ENCODE measurements at places on chromosomes 3 and 15. TPM values are rescaled to one million over a fixed set of nuclear protein-coding genes. Genes with fewer than 3 reads are reported as not detected.

The PPCDC gene
- 20.8 TPM for total RNA-seq

- peak; percentile 55 for DNase-seq
Measured at GRCh38 chr3:192892981-192893700, 24.5 kb downstream of the MB21D2 start.

- no peak for DNase-seq
Measured at GRCh38 chr3:106629215-106629832, 747.9 kb upstream of the CCDC54 start.

DNA sequence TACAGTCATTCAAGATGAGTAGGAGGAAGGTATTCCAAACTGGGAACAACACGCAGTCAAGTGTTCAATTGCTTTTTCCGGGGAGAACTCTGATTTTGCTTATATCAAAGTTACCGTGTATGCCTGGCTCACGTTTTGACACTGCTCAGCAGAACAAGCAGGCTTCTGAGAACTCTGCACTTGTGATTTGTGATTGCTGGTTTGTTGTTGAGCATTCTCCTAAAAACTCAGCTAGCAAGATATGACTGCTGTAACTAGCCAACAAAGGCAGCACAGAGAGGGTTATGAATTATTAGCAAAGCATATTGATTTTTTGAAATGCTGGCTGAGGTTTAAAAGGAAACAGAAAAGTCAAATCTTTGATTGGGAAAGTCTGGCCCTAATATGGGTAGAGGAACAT, 151.7 kb downstream of the ZPLD1 start:
- DNase-seq: no peak

The UBXN7 gene
- 32.4 TPM for total RNA-seq

The SLC27A2 gene
- 41.3 TPM for total RNA-seq

The SLCO3A1 gene
- total RNA-seq: 1.5 TPM

- peak; percentile 48 for DNase-seq
Measured at GRCh38 chr15:75902129-75902557, 1.5 kb upstream of the FBXO22 start.

The OXTR gene
- total RNA-seq: 1.6 TPM

The FGF7 gene
- 13.0 TPM for total RNA-seq

GRCh38 chr3:33521736-33522135, 81.5 kb upstream of the UBP1 start:
- no peak for DNase-seq

GRCh38 chr3:159522276-159522675, 466.4 kb upstream of the IL12A start:
- no peak for DNase-seq

The NLGN1 gene
- total RNA-seq: 8.5 TPM

The C3orf52 gene
- 14.6 TPM for total RNA-seq

The FAM107A gene
- total RNA-seq: 0.93 TPM

- peak; percentile 67 for DNase-seq
Measured at GRCh38 chr15:68819495-68820294, 1.0 kb downstream of the ANP32A start.

The STRA6 gene
- 13.6 TPM for total RNA-seq

DNA sequence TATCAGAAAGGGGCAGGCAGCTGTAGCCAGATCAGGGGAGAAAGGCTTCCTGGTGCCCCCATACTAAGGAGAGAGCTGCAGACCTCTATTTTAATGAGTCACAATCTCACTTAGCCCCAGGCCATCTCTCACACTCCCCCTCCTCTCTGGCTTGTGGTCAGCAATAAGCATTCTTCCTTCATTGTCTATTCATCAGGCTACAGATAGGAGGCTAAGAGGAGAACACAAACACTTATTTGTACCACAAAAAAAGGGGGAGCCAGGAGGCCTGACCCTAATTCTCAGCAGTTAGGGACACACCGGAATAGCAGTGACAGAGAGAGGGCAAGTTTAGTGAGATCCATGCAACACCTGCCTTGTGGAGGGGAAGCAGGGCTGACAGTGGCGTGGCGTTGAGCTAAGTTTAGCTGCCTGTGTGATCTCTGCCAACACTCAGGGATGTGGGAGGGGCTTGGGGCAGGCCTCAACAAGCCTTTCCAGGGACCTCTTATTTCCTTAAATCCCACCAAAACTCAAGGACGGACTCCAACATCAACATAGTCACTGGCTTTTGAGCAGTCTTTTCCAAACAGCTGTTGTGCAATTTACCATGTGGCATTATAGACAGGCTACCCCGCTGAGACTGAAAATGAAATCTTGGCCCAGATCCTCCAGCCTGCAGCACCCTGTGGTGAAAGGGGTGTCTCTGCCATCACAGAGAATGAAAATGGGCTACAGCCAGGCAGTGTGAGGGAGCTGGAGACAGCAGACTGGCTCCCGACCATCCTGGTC, 191.9 kb upstream of the TSC22D2 start:
- peak; percentile 35 for DNase-seq

The RGMA gene
- 2.0 TPM for total RNA-seq

DNA sequence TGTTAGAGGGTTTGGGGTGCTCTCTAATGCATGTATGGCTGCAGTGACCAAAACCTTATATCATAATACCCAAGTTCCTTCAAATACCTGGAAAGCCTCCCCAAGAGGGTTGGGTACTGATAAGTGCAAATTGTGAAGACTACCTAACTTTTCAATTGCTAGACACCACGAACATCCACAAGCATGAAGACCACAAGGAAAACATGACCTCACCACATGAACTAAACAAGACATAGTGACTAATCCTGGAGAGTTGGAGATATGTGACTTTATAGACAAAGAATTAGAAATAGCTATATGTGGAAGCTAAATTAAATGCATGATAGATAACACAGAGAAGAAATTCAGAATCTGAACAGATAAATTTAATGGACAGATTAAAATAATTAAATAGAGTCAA, 23.9 kb upstream of the AADACL2 start:
- no peak for DNase-seq

- DNase-seq: no peak
Measured at GRCh38 chr3:94176988-94177745, 114.3 kb downstream of the NSUN3 start.

DNA sequence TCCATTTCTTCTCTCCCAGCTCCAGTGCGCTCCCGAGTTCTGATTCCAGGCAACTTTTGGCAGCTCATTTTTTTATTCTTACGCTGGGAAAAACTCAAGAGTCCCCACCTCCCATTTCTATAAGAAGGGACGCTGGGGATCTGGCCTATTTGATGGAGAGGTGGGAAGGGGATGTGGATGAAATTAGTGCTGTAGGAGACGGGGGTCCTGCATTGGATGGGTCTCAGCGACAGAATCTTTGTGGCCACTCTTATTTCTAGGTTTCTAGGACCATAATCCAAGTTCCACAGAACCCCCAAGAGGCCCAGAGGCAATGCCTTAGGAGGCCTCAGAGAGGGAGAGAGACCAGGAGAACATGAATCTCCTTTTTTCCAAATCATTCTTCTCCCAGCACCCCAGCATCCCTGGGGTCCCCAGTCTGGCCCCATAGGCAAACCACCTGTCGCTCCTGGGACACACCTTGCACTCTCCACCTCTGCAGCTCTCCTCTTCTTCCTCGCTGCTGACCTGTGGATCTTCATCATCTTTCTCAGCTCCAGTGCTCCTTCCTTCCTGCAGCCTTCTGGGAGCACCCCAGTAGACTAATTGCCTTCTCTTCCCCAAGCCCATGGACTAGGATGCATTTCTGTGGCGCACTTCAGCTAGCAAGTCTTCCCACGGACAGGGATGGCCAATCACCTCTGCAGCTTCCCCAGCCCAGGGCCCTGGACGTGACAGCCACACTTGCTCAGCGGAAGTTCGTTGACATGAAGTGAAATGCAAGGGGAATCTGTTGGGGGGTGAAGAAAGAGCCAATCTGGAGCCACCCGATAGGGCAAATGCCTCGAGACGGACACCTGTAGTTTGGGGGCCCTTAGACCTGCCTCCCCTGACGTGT, 100.1 kb upstream of the ALDH1A3 start:
- no peak for DNase-seq

- DNase-seq: peak; percentile 6
Measured at GRCh38 chr3:87025661-87026645, 35.0 kb upstream of the VGLL3 start.

The CPLX3 gene
- total RNA-seq: not detected

- no peak for DNase-seq
Measured at GRCh38 chr3:4642611-4643010, 149.5 kb downstream of the ITPR1 start.

The MKRN3 gene
- total RNA-seq: 0.57 TPM

- peak; percentile 71 for DNase-seq
Measured at GRCh38 chr3:185353823-185354614, 8.9 kb upstream of the MAP3K13 start.

The BBX gene
- 63.7 TPM for total RNA-seq

The CACNA2D3 gene
- 2.5 TPM for total RNA-seq

GRCh38 chr3:179449636-179450035, 1.6 kb downstream of the GNB4 start:
- no peak for DNase-seq

DNA sequence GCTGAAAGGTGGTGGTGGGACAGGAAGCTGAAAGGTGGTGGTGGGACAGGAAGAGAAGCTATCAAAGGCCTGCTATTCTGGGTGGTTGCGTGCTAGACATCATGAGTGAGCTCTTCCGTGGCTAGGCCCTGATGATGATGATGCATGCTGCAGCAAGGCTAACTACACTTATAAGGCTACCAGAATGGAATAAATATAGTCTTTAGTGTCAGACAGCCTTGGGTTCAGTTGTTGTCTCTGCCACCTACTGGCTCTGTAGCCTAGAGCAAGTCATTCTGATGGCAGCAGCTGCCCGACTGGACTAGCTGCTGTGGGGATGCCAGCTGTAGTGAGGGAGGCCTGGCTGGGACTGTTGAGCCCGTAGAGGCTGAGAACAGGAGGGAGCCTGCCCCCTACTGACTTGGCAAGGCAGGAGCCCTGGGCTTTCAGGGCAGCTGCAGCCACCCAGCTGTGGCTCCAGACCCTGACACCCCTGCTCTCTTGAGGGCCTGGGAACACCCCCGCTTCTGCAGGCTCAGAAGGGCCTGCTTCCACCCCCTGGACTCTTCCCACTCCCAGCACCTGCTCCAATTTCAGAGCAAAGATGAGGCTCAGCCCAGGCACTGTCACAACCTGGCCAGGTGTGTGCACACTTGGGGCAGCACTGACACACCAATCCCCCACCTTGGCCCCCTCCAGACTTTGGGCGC, 21.4 kb upstream of the ZBED2 start:
- DNase-seq: peak; percentile 9

The AADACL2 gene
- 0.10 TPM for total RNA-seq

GRCh38 chr3:133749427-133750258, 3.5 kb downstream of the TF start:
- DNase-seq: no peak

DNA sequence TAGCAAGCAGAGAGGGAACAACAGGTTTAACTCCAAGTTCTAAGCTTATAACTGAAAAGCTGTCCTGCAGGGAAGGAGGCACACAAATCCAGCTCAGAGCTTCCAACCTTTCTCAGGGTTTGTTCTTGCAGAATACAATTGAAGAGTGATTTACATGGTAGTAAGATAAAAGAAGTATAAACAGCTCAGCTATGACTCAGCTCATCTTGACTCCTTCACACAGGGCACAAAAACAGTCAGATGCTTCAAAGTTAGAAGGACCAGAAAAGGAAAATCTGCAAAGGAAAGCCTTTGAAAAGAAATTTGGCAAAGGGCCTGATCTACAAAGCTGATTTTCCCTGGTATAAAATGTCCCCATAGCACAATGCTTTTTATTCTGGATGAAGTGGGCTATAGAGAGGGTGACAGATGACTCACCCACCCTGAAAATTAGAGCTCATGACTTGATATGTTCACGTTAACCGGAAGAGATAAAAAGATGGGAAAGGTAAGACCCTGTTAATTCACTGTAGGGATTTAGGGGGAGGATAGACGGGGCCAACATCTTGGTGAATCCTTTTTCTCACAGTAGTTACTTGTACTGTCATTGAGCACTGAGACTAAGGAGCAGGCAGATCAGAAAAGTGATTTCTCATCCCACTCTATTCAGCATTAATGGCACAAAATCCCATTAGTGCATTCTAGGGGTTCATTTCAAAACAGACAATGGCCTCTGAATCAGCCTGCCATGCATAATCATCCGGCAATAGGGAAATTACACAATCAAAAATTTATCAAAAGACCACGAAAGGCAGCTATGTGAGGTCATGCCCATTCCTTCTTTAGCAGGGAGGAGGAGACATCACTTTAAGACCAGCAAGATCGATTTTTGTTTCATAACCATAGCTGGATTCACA, 143.5 kb downstream of the GAP43 start:
- DNase-seq: no peak

The SUSD5 gene
- total RNA-seq: 2.3 TPM

DNA sequence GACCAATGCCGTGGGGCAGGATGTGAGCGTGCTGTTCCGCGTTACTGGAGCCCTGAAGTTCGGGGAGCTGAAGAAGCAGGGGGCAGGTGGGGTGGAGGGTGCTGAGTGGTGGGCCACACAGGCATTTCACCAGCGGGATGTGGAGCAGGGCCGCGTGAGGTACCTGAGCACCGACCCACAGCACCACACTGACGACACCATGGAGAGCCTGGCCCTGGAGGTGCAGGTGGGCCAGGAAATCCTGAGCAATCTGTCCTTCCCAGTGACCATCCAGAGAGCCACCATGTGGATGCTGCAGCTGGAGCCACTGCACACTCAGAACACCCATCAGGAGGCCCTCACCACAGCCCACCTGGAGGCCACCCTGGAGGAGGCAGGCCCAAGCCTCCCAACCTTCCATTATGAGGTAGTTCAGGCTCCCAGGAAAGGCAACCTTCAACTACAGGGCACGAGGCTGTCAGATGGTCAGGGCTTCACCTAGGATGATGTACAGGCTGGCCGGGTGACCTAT, 179.6 kb downstream of the TBC1D2B start:
- DNase-seq: no peak

DNA sequence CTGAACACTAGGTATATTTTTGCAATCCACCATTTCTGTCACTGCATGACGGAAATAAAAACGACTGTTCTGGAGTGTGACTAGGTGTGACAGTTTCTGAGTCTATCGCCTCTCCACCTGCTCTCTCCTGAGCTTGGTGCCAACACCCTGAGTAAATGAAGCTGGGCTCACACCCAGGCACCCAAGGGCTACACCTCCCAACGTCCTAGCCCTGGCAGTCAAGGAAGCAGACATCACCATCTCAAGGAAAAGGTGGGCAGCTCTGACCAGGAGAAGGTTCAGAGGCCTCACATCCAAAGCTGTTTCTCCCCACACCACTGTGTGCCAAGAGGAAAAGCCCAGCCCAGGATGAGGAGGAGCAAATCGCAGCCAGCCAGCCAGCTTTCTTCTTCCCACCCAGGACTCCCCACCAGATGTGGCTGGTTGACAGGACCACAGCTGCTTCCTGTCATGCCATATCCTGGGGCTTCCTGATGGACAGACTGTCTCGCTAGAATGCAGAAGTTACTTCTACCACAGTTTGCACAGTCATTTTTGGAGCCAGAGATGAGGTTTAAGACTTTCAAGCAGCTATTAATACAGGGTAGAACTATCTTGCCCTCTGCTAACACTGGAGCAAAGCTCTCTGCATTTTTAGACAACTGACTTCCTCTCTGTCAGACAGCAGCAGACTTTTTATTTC, 3.3 kb downstream of the SCAMP2 start:
- peak; percentile 24 for DNase-seq

- no peak for DNase-seq
Measured at GRCh38 chr3:39485547-39485946, 18.1 kb downstream of the MOBP start.

GRCh38 chr3:105828703-105829102, 40.1 kb downstream of the CBLB start:
- no peak for DNase-seq

- DNase-seq: peak; percentile 60
Measured at GRCh38 chr15:71747128-71748083, 62.9 kb upstream of the NR2E3 start.

Data from hepatocyte (in vitro differentiated cells).